Right renal pelvis (tissue), 4 donors: ENCODE measurements at places on chromosomes 7 and 10. TPM values are rescaled to one million over a fixed set of nuclear protein-coding genes. Genes with fewer than 3 reads are reported as not detected.

TMEM229A gene
- 0.19 TPM for polyA plus RNA-seq

CASD1 gene
- polyA plus RNA-seq: 39.8 TPM

TEX47 gene
- not detected for polyA plus RNA-seq

PNLIPRP3 gene
- not detected for polyA plus RNA-seq

TFR2 gene
- 0.89 TPM for polyA plus RNA-seq

NKX2-3 gene
- polyA plus RNA-seq: not detected

OPN1SW gene
- 1.1 TPM for polyA plus RNA-seq

NRP1 gene
- 146 TPM for polyA plus RNA-seq

ANKRD2 gene
- 0.93 TPM for polyA plus RNA-seq

GIMAP4 gene
- 24.0 TPM for polyA plus RNA-seq

TACC2 gene
- polyA plus RNA-seq: 42.6 TPM

SKIDA1 gene
- polyA plus RNA-seq: 11.5 TPM

ITPRID1 gene
- 0.01 TPM for polyA plus RNA-seq

LIPN gene
- not detected for polyA plus RNA-seq

GPR141 gene
- not detected for polyA plus RNA-seq

INTS1 gene
- 65.2 TPM for polyA plus RNA-seq

NRCAM gene
- 23.6 TPM for polyA plus RNA-seq
